ENCODE measurements at places on chromosomes 5 and 9. TPM values are rescaled to one million over a fixed set of nuclear protein-coding genes. Genes with fewer than 3 reads are reported as not detected.
A peak's percentile ranks its signal among the peaks of the same experiment; 100 is the strongest.

The ANKDD1B gene
- total RNA-seq = 3.6 TPM

The SPATA31E1 gene
- not detected for total RNA-seq

The FBP2 gene
- total RNA-seq = 0.29 TPM

The GABRA6 gene
- total RNA-seq = not detected

DNA sequence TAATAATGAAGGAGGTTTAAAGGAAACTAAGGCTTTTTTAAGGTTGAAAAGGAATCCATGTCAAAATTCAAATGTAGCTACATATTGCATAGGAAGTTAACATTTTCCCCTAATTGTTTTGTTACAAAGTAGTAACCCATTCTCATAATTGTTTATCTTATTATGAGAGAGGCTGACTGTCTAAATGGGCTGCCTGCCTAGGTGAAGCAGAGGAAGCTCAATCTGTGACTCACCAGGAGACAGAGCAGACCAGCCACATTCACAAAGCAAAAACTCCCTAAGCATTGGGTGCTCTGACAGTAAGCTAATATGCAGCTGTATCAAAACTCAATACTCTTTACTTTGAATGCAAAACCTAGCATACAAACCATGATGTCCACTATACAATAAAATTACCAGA, 208.5 kb downstream of the ROR2 start:
- DNase-seq = no peak

DNA sequence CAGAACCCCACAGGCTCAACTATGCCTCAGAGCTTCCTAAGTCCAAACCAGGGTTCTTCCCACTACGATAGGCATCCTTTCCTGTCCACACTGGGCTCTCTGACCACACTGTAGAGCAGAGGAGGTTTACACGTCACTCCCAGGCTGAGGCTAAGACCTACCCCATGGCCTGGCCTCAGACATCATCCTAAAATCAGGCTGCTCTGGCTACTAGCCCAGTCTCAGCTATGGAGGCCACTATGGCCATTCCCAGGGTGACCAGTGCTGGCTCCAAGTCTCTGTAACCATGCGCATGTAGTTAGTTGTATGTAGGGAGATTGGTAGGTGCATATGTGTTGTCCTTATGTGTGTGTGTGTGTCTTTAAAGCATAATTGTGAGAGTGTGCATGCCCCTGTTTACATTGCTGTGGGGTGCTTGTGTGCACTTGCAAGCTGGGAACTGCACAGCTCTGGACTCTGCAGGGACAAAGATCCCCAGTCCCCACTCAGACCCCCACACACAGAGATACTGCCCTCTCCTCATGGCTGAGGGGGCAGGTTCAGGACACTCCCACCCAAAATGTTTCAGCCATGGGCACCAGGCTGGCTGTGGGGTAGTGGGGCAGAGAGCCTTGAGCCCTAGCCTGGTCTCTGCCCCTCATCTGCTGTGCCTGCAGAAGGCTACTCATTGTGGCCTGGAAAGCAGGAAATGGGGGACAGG, 12.3 kb downstream of the PDLIM4 start:
- DNase-seq = peak; percentile 28

DNA sequence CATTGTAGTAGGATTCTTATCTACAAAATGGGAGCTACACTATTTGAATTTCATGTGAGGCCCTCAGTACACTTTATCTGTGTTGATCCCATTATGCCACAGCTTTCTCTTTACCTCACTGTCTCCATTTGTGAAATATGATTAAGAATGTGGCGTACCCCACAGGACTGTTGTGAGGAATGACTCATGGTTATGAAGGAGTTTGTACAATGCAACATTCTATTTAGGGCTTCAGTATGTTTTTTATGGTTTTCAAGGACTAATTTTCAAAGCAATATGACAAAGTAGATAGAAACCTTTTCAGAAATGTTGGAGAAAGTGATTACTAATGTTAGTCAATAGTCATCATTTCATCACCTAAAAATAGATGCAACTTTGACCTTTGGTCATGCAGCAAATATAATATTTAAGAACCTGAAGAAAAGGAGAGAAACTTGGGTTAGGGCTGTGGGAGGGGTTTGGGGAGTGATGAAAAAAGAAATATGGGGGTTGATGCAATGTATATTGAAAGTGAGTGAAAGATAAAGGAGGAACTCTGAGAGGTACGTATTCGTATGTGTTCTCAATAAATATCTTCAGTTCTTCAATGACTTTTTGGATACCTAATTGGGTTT, 53.7 kb upstream of the PIP5K1B start:
- DNase-seq = no peak

- DNase-seq = no peak
Measured at GRCh38 chr5:170327829-170328228, 30.3 kb upstream of the LCP2 start.

- no peak for DNase-seq
Measured at GRCh38 chr5:137342764-137343163, 156.4 kb downstream of the SPOCK1 start.

DNA sequence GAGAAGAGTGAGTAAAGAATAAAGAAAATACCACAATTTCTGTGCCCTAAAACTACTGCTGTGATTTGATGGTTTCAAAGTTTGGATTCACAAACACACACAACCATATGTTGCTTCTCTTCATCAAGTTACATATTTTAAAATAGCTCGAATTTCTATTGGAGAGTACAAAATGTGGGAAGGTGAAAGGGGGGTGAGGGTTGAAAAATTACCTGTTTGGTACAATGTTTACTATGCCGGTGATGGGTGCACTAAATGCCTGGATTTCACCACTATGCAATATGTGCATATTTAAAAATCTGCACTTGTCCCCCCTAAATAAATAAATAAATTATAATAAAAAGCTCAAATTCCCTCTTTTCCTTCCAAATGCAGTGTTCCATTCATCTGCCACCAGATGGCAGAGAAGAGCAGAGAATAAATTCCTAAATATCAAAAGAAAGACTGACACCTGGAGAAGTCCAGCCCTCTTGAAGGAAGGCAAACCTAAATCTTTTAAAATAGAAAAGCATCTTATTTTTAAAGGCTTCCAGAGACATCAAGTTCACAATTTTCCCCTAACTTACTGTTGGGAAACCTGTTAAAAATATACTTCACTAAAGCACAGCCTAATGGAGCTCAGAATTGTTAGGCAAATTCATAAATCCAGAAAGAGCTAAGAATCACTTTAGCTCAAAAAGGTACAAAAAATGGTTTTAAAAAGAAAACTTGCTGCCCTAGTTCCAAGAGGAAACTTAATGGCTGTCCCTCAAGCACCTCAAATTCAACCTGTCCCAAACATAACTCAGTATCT, 24.8 kb upstream of the HNRNPA0 start:
- no peak for DNase-seq

DNA sequence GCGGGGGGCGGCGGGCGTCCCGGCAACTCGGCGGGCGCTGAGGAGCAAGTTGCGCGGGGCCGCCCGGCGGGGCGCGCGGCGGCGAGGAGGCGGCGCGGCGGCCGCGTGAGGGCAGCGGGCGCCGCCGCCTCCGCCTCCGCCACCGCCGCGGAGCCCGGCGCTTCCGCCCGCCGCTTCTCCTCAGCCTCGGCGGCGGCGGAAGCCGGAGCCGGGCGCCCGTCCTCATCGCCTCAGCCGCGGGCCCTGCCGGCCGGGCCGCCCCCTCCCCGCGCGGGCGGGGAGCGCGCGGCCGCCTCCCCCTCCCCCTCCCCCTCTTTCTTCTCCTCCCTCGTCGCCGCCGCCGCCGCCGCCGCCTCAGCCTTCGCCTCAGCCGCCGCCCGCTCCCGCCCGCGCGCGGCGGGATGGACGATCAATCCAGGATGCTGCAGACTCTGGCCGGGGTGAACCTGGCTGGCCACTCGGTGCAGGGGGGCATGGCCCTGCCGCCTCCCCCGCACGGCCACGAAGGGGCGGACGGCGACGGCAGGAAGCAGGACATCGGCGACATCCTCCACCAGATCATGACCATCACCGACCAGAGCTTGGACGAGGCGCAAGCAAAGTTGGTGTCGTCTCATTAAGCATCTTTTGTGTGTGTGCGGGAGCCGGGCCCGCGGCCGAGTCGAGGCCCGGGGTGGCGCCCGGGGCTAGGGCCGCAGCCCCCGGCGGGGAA, at the start of gene PBX3:
Gene PBX3, plus strand, starts transcription at position 321 of the 712 bp plus-strand sequence.
- peak; percentile 69 for DNase-seq

- DNase-seq = no peak
Measured at GRCh38 chr5:9947225-9947714, 302.4 kb downstream of the ATPSCKMT start.

GRCh38 chr9:137721479-137721878, 102.7 kb downstream of the EHMT1 start:
- no peak for DNase-seq

DNA sequence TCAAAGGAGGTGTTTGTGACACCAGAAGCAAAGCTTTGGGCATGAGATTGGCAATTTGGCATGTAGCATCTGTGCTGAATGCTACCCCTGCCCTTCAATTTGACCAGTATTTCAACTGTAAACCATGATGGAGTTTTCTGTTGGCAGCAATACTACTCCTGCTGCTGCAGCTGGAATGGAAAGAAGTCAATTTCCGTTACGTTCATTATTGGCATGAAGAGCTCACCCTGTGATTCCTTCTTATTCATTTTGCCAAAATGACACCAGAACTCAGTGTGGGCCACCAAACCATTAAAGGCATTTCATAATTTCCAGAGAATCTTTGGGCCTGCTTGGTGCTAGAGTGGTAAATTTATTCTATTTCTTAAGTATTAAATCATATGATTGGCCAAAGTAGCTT, 433.1 kb upstream of the DMAC1 start:
- DNase-seq = no peak

DNA sequence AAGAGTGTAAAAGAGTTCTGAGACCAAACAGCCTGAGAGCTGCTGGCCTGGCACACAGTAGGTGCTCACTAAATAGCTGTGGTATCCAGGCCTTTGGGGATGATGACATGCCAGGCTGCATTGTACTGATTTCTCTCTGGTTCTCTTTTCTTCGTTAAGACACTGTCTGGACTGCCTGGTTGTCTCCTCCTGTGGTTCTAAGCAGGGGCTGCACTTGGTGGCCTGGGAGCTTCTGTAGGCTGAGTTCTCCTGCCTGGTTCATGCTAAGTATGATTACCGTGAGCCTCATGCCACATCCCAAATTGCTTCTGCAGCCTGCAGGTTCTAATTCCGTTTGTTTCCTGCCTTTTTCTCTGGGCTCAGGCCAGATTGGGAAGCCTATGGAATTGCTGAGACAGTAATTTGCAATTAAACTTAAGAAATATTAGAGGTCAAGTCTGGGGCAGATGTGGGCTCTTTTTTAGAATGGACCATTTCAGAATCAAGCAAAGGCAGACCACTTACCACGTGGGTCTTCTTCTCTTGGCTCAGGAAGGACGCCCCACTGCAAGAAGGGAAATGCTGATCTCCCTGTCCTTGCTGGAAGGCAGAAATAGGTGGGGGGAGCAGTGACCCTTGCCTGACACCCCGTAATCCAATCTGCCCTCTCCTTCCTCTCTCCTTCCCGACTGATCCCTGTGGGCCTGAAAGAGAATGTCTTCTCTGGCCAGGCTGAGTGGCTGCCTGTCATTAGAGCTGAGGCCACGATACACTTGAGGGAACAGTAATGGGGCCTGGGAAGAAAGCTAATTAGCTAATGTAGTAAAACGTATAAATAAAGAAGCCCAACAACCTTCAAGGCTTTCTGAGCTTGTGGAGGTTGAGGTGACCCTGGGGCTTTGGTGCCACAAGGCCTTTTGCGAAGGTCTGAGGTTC, 21.9 kb upstream of the BOD1 start:
- DNase-seq = no peak

GRCh38 chr9:137296670-137297664, 5.1 kb downstream of the NRARP start:
- no peak for DNase-seq
